ENCODE measurements at places on chromosomes 4 and X.

DNA sequence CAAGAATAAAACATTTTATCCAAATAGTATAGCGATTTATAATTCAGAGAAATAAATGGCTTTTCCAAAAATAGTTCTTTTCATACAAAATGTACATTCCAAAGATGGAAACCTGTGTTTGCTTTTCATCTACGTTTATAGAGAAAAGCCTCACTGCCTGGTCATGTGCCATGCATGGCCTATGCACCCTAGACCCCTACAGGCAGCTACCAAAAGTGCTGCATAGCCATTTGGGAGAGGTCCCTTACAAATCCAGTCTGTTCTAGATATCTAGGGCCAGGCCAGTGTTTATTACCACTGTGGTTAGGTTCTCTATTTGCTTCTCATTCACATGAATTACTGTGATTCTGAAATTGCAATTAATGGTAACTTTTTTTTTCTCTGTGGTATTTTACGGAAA is 17.2 kb downstream of the HMGB2 start:
- DNase-seq = peak; percentile 9

DNA sequence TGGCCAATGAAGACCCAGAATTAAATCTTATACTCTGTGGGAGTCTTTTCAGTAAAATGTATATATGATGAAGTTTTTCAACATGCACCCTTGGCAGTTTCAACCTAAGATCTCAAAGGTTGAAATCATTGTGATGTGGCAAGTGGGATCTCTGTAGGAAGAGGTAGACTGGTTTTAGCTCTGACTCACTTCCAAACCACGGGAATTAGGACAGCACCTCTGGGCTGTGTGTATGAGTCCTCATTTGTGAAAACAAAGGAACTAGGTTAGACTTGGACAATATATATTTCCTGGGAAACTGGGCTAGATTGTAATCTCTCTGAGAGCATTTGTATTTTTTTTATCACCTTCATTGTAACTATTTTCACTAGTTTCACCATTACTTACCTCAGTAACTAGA is 333.0 kb downstream of the ADGRL3 start:
- no peak for DNase-seq

- DNase-seq = no peak
Measured at GRCh38 chrX:20743046-20743445, 476.3 kb upstream of the RPS6KA3 start.

DNA sequence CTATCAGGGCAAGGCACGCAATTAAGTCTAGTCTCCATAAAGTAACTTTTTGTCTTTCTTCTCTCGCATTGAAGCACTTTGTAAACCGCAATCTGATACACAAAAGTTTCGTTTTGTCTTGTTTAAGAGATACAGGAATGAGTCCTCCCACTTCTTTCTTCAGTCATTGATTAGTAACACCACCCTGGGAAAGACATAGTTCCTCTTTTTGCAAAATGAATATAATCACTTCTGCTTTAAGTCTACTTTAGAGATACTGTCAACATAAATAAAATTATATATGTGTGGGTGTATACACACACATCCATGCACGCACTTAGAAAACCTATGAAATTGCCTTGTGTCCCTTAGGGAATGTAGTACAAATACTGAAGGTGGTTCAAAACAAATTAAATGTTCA is 11.7 kb downstream of the COQ2 start:
- no peak for DNase-seq

DNA sequence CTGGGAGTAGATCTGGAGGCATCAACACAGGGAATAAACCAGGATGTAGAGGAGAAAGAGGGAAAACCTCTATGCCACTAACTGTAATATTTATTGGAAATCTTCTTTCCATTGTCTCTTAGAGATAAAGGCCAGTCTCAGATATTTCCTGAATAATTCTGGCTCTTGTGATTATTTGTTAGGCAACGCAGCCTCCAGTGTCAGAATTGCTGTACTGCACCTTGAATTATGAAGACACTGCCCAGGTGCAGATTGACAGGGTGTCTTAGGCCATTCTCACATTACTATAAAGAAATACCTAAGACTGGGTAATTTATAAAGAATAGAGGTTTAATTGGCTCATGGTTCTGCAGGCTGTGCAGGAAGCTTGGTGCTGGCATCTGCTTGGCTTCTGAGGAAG is 100.7 kb upstream of the ZDHHC15 start:
- DNase-seq = no peak

DNA sequence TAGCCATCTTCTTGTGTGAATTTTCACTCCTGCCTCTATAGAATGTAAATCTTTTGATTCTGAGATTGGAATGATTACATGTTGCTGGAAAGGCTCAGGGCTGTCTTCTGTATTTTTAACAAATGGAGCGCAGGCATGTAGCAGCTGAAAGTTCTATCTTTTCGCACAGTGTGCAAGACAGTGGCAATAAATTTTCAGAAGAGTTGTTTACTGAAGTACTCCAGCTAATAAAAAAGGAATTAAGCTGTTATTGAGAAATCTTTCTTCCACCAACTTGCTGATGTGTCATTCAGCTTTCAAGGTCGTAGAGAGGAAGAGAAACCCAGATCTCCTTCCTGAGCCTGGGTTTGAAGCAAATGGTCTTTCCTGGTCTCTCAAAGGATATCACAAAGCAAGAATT is 122.0 kb upstream of the PUDP start:
- DNase-seq = no peak

GRCh38 chr4:54783402-54784110 is 125.8 kb downstream of the KIT start:
- DNase-seq = no peak

GRCh38 chr4:176817204-176817603 is 24.5 kb upstream of the VEGFC start:
- DNase-seq = no peak

GRCh38 chrX:15881381-15881897 is 26.8 kb upstream of the AP1S2 start:
- no peak for DNase-seq

DNA sequence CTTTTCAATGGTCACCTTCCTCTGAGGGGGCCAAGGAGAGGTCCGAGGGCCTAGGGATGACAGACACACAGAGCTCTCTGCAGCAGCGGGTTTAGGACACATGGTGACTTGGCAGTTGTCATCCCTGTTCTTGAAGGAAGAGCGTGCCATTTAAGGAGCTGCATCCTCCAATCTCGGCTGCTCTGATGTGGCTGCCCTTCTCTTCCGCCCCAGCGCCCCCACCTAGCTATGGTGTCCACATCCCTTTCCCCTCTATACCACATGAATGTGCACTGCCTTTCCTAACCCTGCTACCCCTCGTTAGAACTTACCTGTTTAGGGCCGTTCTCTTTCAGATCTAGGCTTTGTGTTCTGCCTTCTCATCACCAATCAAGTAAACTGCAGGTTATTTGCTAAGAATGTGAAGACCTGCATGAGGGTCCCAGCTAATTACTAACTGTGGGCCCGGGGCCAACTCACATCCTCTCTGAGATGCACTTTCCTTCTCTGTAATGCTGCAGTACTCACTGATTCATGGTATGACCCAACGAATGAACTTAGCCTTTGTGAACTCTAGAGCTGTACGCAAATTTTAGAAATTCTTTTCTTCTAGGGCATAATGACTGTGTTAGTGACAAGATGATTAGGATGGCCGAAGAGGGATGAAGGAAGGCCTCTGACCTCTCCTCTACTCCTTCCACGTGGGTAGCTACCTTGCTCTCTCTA is 38.2 kb downstream of the CHST7 start:
- no peak for DNase-seq

DNA sequence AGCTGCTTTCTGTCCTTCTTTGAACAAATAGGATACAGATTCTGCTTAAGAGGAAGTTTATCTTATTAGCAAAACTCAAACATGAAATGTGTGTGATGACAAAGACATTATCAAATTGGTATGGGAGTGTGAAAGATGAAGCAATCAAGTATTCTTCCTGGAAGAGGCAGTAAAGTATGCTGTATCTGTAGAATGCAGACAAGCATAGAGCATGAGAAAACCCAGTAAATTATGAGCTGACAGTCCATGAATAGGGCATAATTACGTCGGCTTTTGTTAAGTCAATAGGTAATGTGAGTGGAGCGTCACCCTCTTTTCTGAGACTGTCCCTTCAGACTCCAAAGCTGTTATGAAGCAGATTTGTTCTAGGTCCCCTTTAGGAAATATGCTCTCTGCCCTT is 458.6 kb upstream of the NWD2 start:
- DNase-seq = no peak

DNA sequence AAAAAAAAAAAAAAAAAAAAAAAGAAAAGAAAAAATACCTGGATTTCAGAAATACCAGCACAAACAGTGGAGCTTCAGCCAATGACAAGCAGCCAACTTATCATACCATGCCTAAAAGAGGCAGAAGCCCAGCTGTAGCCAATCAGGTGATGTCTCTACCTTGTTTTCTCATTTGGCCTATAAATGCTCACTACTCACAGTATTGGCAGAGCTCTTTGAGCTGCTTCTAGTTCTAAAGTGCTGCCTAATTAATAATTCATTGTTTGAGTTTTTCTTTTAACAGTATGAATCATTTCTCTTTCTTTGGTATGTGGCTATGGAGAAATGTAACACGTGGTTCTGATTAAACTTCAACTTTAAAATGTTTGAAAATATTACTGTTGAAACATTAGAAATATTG is 188.8 kb upstream of the TECRL start:
- DNase-seq = no peak

DNA sequence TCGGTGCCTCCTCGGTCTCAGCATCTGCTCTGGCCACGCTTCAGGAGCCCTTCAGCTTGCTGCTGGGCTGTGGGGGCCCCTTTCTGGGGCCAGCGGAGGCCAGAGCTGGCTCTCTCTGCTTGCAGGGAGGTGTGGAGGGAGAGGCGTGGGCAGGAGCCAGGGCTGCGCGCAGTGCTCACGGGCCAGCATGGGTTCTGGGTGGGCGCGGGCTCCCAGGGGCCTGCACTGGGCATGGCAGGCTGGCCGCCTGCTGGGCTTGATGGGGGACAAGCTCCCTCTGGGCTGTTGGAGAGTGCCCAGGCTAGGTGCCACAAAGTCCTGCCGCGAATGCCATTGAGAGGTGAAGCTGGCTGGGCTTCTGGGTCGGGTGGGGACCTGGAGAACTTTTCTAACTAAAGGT is 57.3 kb upstream of the AGA start:
- no peak for DNase-seq

All from SJCRH30 (cell line).